ENCODE measurements at places on chromosomes 2 and 18.
A peak's percentile ranks its signal among the peaks of the same experiment; 100 is the strongest.

DNA sequence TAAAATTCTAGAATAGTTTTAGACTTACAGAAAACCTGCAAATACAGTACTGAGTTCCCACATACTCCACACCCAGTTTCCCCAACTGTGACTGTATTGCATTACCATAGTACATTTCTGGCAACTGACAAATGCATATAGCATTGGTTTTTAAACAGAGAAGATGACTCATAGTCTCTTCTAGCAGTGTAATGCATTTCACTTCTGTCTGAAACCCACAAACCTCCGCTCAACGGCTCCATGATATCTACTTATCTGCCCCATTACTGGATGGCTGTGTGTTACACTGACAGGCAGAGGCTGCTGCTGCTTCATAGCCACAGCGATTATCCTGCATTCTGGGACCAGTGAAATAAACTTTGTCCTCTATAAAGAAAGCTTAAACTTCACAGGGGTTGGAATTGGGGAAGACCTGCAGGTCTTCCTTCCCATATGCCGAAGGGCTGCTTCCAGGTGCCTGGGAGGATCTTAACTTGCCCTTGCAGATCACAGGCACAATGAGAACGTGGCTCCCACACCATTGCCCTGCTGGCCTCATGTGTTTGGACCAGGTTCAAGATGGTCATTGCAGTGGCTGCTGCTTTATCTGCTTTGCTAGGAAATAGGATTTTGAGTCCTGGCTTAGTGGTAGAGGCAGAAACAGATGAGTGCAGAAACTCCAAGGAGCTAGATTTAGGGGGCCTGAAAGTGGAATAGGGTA, 742.6 kb upstream of the HS6ST1 start:
- DNase-seq, result peak; percentile 0

- no peak for DNase-seq
Measured at GRCh38 chr2:241071677-241072111, 30.4 kb downstream of the MTERF4 start.

GRCh38 chr2:71712158-71712818, 258.9 kb downstream of the DYSF start:
- no peak for DNase-seq

- DNase-seq, result no peak
Measured at GRCh38 chr18:12990123-12990475, 1.1 kb upstream of the CEP192 start.

GRCh38 chr18:77102259-77103040, 30.1 kb downstream of the MBP start:
- peak; percentile 86 for DNase-seq

GRCh38 chr2:189654641-189655040, 6.6 kb upstream of the ASNSD1 start:
- no peak for DNase-seq

DNA sequence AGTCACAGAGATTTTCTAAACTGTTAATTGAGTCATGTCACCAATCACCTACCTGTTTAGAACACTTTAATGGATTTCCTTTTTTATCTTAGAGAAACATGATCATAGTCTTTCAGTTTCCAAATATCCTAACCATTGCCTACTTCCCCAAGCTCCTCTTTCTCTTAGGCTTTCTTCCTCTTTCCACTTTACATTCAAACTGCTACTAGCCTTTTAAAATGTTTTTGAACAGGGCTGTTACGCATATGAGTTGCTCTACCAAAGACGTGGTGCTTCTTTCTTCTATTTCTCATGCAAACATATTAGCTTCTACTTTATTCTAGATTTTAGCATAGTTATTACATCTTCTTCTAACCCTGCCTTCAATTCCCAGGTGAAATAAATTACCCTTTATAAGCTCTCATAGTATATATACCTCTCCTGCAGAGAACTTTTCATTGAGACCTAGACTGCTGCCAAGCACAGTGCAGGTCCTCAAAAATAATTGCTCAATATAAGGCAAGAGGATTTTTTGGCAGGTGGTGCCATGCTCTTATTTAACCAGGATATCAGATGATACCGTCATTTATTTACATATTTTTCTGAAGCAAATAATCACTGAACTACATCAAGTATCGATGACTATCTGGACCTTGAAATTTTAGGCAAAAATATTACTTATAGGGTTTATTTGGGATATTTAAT, 937.1 kb downstream of the TSN start:
- DNase-seq, result no peak

DNA sequence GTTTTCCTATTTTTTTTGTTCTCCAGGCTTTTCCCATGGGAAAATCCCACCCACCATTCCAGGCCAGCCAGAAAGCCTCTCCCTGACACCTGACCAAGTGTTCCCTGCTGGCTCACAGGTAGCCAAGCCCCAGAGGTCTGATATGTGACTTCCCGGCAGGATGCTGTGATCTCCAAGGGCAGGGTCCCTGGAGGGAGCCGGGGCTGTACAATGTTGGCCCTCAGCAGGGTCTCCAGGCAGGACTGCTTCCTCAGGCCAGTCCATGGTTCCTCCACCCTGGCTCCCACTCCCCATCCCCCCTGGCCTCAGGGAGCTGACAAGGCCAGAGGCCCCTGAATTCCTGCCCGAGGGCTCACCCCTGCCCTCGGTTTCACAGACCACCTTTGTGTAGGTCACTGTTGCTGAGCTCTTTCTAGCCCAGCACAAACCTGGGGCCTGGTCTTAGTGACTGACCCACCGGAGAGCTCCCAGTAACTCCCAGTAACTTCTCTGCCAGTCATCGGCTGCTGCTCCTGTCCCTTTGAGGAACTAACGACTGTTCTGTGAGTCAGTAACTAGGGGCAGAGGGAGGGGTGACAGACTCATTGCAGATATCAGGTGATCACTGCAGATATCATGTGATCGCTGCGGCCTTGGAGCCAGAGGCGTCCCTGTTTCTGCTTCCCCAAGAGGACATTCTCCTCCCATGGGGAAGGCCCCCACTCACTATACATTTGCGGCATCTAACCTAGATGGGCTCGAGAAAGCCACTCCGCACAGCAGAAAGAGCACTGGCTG, 38.7 kb downstream of the SDC1 start:
- peak; percentile 23 for DNase-seq

- DNase-seq, result no peak
Measured at GRCh38 chr2:64947885-64948284, 41.3 kb upstream of the SLC1A4 start.

GRCh38 chr18:1147730-1148129, 243.1 kb downstream of the ADCYAP1 start:
- DNase-seq, result no peak

- no peak for DNase-seq
Measured at GRCh38 chr2:105610576-105611332, 134.0 kb upstream of the NCK2 start.

- no peak for DNase-seq
Measured at GRCh38 chr18:36582988-36583745, 245.6 kb downstream of the TPGS2 start.

GRCh38 chr18:50527636-50528307, 32.1 kb upstream of the MAPK4 start:
- no peak for DNase-seq

DNA sequence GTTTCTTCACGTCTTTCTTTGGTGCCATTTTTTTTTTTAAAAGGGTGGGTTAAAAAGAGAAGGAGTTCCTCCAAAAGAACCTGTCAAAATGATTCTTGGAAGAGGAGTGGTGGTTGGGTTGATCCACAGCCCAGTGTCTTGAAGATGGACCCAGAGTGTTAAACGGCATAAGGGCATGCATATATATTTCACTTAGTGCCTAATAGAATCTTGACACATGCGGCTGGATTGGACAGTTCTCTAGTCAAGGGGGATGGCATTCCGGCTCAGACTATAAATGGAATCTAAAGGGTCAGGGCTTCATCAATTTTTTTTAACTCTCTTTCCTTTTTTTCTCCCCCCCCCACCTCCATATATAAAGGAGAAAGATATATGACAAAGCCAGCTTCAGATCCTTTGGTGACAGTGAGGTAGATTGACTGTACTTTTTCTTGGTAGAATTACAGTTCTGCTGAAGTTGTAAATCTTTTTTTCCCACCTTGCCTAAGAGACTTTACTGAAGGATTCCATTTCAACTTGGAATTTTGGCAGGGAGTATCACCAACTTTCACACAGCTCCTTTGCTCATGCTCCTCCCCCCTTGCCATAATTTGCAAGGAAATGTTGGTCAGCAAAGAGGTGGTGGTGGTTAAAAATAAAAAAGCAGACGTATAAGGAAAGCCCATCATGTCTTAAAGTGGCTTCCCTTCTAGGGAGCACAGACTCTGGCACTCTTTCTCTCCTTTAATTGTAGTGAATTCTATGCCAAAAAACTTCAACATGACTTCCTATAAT, at the start of gene MYL1:
Gene MYL1 (minus strand): TSS at position 160 of the 774 bp plus-strand sequence. CDS start 132 bp downstream, at position 28.
- no peak for DNase-seq

- no peak for DNase-seq
Measured at GRCh38 chr18:76823587-76824011, 1.2 kb downstream of the ZNF236 start.

- no peak for DNase-seq
Measured at GRCh38 chr2:145258903-145259579, 739.1 kb upstream of the ZEB2 start.

DNA sequence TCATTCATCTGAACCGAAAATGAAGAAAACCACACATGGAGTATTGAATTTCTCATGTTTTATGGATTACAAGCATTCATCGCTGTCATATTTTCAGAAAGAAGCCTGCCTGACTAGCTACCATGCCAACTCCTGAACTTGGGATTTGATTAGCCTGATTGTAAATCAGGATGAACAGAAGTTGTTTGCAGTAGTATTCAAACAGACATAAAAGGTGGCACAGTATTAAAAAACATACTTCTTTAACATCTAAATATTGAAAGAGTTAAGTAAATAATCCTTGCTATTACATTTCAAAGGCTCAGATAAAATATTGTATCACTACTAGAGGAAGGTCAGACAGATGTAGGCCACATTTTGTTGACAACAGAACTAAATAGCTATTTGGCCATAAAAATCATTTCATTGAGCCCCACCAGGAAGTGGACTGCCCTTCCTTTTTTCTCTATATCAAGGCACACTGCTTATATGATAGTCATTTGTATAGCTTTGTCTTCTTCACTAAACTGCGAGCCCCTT, 21.6 kb downstream of the SLC38A11 start:
- no peak for DNase-seq

GRCh38 chr2:121321476-121321875, 36.5 kb upstream of the TFCP2L1 start:
- no peak for DNase-seq

DNA sequence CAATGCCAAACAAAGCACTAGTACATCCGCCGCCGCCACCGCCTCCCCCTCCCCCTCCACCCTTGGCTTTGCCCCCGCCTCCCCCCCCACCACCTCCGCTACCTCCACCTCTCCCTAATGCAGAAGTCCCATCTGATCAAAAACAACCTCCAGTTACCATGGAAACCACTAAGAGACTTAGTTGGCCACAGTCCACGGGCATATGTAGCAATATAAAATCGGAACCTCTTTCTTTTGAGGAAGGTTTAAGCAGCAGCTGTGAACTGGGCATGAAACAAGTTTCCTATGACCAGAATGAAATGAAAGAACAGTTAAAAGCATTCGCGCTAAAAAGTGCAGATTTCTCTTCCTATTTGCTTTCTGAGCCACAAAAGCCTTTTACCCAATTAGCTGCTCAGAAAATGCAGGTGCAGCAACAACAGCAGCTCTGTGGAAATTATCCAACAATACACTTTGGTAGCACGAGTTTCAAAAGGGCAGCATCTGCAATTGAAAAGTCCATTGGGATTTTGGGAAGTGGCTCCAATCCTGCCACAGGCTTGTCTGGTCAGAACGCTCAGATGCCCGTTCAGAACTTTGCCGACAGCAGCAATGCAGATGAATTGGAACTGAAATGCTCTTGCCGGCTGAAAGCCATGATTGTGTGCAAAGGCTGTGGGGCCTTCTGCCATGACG, 168.0 kb downstream of the ASXL3 start:
- DNase-seq, result no peak

DNA sequence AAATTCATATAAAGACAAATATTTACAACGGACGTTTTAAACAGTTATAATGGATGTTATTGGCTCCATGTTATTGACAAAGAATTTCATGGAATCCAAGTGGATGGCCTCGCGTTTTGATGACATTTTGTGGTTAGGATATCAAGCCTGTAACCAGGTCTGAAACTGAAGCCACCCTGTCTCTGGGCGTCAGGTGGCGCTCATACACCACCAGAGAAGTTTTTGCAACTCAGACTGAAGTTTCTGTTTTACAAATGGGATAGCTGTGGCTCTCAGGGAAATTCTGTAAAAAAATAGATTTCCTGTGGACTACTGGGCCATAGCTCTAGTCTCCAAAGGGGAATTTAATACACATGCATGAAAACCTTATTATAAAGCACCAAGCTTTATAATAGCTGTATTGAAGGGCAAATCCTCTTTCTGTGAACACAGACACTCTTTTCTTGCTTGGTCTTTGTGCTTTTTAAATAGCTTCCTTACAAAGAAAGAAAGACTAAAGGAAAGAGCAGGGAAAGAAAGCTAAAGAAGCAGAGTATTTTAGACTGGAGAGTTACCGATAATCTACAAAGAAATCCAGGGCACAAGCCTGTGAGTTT, 86.7 kb downstream of the C18orf54 start:
- peak; percentile 51 for DNase-seq

DNA sequence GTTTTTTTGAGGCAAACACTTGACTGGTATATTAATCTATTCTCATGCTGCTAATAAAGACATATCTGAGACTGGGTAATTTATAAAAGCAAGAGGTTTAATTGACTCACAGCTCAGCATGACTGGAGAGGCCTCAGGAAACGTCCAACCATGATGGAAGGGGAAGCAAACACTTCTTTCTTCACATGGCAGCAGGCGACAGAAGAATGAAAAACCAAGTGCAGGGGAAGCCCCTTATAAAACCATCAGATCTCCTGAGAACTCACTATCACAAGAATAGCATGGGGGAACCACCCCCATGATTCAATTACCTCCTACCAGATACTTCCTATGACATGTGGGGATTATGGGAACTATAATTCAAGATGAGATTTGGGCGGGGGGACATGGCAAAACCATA, 136.2 kb upstream of the MAPRE2 start:
- DNase-seq, result no peak
